ENCODE measurements at places on chromosomes 3 and 15.

DNA sequence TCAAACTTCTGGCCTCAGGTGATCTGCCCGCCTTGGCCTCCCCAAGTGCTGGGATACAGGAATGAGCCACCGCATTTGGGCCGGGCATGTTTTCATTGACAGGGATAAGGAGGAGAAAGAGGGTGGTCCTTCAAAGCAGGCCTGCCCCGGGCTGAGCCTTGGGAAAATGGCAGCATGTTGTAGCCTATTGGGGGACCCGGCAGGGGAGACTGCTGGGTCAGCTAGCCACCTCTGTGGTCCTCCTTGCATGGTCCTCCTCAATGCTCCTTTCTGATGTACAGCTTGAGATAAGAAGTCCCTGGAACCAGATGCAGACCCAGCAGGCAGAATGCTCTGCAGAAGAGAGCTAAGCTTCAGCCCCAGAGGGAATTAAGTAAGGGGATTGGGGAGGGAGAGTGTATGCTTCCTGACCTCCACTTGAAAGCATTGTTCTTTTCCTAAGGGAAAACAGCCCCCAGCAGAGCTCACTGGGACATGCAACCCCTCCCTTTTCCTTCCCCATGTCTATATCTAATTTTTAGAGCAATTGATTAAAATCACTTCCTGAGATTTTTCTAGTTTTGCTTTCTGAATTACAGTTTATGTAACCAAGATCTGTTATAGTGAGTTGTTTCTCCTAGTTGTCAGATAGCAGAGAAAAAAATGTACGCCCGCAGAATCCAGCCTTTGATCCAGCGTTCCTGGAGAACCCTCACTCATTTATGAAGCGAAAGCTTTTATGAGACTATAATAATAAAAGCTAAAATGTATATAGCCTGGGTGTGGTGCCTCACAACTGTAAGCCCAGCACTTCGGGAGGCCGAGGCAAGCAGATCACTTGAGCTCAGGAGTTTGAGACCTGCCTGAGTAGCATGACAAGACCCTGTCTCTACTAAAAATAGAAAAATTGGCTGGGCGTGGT is 48.7 kb upstream of the VILL start:
- no peak for DNase-seq

DNA sequence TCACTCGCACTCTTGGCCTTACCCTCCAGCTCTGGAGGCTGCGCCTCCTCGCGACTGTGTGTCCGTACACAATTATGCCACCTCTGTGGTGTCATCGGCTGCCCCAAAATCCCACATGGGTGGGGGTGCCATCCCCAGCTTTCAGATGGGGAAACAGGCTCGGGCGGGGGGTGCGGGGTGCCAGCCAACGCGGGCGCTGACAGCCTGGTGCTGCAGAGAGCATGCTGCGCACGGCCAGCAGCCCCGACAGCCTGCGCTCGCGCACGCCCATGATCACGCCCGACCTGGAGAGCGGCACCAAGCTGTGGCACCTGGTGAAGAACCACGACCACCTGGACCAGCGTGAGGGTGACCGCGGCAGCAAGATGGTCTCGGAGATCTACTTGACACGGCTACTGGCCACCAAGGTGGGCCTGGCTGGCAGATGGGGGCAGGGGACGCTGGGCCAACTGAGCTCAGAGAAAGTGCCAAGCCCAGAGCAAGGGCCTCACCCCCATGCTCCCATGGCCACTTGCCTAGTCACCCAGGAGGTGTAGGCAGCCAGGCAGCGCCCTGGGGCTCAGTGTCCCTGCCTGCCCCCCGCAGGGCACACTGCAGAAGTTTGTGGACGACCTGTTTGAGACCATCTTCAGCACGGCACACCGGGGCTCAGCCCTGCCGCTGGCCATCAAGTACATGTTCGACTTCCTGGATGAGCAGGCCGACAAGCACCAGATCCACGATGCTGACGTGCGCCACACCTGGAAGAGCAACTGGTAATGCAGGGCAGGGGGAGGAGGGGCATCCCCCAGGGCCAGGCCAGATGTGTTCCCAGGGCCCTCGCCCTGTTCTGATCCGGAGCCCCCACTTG is 47.0 kb downstream of the PLXNA1 start:
- no peak for DNase-seq

DNA sequence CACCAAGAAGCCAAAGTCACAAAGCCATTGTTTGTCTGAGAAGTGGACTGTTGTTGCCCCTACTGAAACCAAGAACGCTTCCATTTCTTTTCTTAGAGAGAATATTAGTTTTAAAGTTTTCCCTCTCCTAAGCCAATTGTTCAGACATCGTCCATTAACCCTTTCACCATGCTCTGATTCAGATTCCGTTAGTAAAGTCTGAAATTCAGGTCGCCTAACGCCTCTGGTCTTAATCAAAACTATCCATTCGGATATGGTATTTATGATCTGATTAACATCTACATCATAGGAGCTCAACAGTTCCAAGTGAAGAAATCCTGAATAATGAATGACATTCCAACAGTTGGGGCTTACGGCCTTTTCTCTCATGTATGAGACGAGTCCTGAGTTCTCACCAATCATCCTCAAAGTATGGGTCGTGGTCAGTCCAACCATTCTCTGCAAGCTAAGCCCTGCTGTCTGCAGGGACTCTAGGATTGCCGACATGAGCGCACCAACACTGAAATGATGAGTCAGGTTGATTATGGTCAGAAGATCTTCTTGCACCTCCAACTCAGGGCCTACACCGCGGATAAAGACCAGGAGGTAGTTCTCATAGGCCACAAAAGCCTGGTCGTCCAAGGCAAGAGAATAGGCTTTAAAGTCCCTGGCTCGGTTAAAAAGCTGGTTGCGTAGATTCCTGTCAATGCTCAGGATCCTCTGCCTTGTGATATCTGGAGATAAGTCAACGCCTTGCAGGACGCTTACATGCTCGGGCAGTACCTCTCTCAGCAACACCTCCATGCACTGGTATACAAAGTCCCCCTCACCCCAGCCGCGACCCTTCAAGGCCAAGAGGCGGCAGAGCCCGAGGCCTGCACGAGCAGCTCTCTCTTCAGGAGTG is 767 bp downstream of the EPM2AIP1 start:
- no peak for DNase-seq

GRCh38 chr3:176953106-176954060 is 243.9 kb downstream of the TBL1XR1 start:
- DNase-seq = no peak

- DNase-seq = no peak
Observed at GRCh38 chr3:73451301-73451944, 173.3 kb downstream of the PDZRN3 start.

DNA sequence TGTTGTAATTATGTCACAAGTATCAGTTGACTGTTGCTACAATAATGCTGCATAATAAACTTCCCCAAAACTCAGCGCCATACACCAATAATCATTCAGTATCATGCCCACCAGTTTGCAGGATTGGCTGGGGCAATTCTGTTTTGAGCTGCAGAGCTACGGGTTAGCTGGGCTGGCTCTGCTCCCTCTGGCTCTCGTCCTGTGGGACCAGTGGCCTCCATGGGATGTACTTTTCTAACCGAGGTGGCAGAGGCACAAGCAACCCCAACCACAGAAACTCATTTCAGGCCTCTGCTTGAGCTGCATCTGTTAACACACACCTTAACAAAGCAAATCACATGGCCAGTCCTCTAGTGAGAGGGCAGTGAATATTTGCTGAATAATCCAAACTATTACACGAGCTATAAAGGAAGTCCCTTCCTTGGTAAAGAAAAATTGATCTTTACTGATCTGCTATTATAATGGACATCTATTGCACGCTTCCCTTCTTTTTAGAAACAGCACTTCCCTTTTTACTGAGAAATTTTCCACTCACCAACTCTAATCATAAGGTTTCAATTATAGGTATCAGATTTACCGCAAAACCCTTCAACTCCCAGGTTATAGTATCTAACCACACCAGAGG is 10.9 kb upstream of the BCL2A1 start:
- DNase-seq = no peak

- DNase-seq = no peak
Observed at GRCh38 chr3:95468331-95468730, 1346.1 kb upstream of the EPHA6 start.

DNA sequence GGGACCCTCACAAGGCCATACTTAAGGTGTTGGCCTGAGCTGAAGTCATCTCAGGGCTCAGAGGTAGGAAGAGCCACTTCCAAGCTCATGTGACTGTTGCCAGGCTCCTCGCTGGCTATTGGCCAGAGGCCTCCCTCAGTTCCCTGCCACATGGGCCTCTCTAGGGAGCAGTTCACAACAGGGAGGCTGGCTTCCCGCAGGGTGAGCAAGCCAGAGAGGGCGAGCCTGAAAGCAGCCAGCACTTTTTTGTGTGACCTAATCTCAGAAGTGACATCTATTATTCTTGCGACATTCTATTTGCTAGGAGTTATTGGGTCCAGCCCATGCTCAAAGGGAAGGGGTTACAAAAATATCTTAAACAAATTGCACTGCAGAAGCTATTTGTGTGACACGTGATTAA is 201.4 kb downstream of the SSR3 start:
- no peak for DNase-seq

- no peak for DNase-seq
Observed at GRCh38 chr3:133077688-133078087, 39.5 kb downstream of the TMEM108 start.

DNA sequence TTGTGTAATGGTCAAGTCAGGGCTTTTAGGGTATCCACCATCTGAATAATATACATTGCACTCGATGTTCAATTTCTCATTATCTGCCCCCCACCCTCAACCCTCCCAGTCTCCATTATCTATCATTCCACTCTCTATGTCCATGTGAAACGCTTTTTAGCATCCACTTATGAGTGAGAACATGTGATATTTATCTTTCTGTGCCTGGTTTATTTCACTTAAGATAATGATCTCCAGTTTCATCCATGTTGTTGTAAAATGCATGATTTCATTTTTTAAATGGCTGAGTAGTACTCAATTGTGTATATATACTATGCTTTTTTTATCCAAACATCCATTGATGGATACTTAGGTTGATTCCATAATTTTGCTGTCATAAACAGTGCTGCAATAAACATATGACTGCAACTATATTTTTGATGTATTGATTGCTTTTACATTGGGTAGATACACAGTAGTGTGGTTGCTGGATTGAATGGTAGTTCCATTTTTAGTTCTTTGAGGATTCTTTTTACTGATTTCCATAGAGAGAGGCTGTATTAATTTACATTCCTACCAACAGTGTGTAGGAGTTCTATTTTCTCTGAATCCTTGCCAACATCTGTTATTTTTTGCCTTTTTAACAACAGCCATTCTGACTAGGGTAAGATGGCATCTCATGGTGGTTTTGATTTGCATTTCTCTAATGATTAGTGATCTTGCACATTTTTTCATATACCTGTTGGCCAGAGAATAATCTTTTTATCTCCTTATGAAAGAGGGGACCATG is 332.9 kb upstream of the TGFBR2 start:
- no peak for DNase-seq

GRCh38 chr3:1908651-1909445 is 189.8 kb upstream of the CNTN4 start:
- DNase-seq = no peak

GRCh38 chr3:99997293-99997692 is 117.0 kb downstream of the FILIP1L start:
- no peak for DNase-seq

Measured in stimulated activated CD8-positive, alpha-beta memory T cell treated with anti-CD3 and anti-CD28 coated beads, Interleukin-4, amount 100 ng/mL, for 1 hour (primary cell).